ENCODE measurements at places on chromosomes 1 and 21. TPM values are rescaled to one million over a fixed set of nuclear protein-coding genes. Genes with fewer than 3 reads are reported as not detected.

DNA sequence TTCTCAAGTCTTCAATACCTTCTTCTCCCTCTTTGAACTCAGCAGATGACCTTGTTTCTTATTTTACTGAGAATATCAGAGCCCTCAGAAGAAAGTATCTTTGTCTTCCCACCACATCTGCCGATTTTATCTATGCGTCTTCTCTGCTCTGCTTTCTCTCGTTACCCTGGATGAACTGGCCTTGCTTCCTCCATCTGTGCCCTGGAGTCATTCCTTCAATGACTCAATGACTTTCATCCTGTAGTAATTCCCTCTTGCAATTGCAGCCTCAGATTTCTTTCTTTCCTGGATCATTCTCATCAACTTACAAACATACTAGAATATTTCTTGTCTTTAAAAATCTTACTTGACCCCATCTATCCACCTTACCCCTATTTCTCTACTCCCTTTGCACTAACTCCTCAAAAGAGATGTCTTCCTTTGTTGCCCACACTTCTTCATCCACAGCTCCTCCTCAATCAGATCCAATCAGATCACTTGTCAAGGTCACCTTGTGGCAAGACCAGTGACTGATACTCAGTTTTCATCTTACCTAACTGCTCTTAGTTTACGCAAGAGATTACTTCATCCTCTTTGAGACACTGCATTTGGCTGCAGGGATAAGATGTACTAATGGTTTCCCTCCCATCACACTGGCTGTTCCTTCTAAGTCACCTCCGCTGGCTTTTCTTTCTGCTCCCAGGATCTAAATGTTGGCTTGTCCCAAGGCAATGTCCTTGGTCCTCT is 8.2 kb upstream of the TGFBR3 start:
- peak; percentile 70 for DNase-seq

The TRNP1 gene
- total RNA-seq: 13.2 TPM

- no peak for DNase-seq
Measured at GRCh38 chr1:26318338-26319064, 743 bp downstream of the CD52 start.

The RASSF5 gene
- 0.86 TPM for total RNA-seq

The LIX1L gene
- total RNA-seq: 40.2 TPM

DNA sequence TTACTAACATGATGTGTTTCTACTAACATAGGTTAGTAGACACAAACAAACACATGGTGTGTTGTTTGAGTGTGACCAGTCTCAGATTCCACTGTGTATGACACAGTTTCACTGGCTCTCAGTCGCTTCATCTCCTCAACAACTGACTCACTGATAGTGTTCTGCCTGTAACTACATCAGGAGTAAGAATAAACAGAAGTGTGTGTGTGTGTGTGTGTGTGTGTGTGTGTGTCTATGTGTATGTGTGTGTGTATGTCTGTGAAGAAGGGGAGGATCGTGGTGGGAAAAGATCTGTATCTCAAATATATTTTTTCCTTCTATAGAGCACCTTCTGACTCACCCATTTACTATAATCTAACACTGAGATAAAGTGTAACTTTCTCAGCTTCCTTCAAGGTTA is 391.0 kb downstream of the PTPRC start:
- peak; percentile 8 for DNase-seq

DNA sequence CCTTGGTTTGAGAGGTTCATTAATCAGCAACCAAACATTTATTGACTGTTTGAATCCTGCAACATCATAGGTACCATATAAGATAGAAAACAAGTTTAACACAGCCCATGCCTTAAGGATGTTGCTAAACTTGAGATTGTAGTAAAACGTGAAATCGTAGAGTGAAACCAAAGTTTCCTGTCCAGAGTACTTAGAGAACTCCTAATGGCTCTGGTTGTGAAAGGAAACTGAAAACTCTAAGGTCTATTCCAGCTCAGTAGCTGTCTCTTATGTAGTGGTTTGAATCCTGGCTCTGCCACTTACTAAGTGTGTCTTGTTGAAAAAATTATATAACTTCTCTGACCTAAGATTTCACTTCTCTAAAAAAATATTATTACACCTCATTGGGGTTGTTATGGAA is 310.9 kb downstream of the NTNG1 start:
- DNase-seq: no peak

The GPR25 gene
- total RNA-seq: not detected

DNA sequence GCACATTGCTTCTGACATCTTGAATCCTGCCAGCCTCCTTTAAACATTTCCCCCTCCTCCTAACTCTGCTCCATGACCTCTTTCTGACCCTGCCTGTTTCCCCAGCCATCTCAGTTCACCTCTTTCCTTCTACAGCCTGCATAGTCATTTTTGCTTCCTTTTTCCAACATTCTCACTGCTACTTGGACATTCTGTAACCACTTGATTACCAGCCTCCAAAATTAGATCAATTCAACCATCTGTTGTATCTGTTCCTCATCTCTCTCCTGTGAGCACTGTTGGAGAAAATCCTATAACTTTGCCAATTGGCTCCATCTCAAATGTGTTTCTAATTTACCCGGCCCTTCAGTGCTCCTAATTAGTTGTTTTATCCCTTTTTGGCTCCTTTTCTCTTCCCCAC is 27.5 kb upstream of the GPR88 start:
- DNase-seq: no peak

- DNase-seq: no peak
Measured at GRCh38 chr1:14836426-14837140, 238.1 kb downstream of the KAZN start.

- no peak for DNase-seq
Measured at GRCh38 chr1:162704673-162705424, 72.6 kb downstream of the DDR2 start.

GRCh38 chr1:10973552-10973951 is 38.9 kb upstream of the TARDBP start:
- peak; percentile 60 for DNase-seq

The LAMC2 gene
- 27.6 TPM for total RNA-seq

GRCh38 chr1:160129046-160129445 is 13.5 kb downstream of the ATP1A2 start:
- no peak for DNase-seq

- DNase-seq: no peak
Measured at GRCh38 chr1:3126756-3127678, 58.0 kb downstream of the PRDM16 start.

DNA sequence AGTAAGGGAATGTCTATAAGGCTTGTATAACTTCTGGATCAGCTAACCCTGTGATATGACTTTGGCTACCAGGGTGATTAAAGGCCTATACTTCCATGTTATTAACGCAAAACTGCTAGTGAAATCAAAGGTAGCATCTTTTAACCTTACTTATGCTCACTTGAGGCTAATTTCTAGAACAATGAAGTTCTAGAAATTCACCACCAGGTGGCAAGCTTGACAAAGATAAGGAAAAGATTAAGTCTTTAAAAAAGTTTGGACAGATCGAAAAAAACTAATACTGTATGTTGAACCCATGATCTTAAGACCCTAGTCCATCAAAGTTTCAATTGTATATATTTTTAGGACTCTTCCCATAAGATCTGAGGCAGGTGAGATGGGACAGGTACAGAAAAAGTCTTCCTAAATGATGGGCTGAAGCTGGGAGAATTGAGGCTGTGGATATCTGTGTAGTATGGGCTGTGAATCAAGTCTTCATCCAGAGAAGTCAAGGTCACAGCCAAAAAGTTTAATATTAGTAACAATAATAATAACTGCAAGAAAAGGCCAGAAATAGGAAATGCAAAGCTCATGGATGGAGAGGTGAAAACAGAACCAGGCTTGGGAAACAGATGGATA is 18.8 kb downstream of the KYAT3 start:
- peak; percentile 58 for DNase-seq

DNA sequence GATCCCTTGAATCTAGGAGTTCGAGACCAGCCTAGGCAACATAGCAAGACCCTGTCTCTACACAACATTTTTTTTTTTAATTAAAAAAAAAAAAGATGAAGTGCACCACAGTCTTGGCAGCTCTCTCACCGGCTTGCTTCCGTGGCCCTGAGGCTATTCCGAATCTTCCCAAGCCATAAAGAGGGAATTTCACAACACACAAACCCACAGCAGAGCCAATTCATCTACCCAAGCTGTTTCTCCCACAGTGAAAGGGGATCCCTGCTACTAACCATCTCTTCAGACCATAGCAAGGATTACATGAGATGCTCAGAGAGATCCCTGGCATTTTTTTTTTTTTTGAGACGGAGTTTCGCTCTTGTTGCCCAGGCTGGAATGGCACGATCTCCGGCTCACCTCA is 8.3 kb upstream of the CHD5 start:
- DNase-seq: peak; percentile 42

DNA sequence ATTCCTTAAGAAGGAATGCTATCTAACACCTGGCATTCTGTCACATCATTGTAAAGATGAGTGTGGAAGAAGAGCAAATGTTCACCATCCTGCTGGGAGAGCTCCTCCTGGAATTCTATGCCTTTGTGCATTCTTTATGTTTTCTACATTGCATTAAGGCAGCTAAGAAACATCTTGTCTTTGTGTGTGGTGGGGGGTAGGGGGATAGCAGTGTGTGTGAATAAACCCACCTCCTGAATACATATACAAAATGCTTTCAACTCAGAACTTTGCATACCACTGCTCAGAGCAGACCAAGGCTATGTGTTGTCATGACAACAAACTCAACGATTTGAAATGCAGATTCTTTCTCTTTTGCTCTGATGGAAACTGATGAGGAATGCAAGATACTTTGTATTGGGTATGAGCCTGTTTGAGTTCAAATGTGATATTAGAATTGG is 193.6 kb upstream of the KAZN start:
- no peak for DNase-seq

The TRIM46 gene
- 6.5 TPM for total RNA-seq

DNA sequence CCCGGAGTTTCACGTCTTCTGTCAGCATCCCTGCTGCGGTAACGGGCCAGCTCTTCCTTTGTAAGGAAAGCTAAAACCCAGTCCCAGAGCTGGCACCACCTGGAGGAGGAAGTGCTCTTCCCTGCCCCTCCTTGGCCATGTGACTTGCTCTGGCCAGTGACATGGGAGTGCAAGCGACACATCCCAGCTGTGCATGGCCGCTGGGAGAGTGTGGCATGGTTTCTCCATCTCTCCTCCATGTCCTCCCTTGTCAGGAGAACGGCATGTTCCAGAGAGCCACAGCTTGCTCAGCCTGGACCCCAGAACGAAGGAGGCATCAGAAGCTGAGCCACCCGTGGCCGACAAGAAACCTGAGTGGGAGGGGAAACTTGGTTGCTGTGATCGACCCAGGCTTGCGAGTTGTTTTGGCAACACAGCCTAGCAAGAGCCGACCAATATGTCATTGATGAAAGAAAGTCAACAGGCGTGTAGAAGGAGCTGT is 2.7 kb upstream of the PRXL2B start:
- DNase-seq: peak; percentile 18

The ATP6V1G3 gene
- total RNA-seq: 0.43 TPM

The MYBPH gene
- total RNA-seq: 0.43 TPM

The NLRP3 gene
- total RNA-seq: 0.97 TPM

The KRTAP13-2 gene
- not detected for total RNA-seq

DNA sequence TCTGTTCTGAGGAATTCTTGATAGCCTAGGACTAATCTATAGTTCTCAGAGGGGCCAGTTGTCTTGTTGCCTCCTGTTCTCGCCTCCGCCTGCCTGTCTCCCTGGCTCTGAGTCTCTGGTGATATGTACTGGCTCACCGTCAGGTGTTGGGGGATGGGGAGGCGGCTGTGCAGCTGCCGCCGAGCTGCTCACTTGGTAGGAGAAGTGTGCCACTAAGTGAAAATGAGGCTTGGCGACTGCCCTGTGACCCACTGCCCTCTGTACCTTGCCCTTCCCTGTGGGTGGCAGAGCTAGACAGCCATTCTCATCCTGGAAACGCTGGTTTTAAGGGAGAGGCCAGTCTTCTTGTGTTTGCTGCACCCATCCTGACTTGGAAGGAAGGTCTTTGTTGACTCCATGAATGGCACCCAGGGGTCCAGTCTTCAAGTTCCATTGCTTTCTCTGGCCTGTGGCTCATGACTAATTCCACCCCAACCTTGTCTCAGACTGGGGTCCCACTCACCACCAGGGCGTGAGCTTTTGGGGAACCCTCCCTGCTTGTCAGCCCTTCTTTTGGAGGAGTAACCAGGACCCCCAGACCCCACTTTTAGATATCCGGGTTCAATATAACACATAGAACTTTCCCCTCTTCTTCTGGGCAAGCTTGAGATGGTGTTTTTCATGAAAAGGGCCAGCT is 120.6 kb downstream of the CACNA1E start:
- DNase-seq: no peak

GRCh38 chr1:197620714-197621163 is 154.5 kb downstream of the DENND1B start:
- DNase-seq: no peak

DNA sequence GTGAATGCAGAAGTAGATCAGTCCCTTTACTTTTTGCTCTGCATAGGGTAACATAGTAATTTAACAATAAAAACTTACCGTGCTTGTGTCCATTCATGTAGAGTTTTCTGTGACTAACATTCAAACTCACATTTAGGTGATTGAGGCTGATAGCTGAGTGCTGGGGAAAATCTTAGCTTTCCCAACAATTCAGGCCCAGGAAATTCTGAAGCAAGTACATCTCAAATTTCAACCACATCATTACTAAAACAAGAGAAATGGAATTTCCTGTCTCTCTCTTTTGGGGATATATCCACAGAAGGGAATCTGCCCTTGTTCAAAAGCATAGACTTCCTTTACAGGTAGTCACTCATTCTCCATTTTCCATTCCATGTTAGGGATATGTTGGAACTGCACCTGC is 33.1 kb upstream of the C1orf146 start:
- peak; percentile 53 for DNase-seq

The NPHS2 gene
- total RNA-seq: not detected

GRCh38 chr1:214068979-214069378 is 81.2 kb downstream of the PROX1 start:
- no peak for DNase-seq

DNA sequence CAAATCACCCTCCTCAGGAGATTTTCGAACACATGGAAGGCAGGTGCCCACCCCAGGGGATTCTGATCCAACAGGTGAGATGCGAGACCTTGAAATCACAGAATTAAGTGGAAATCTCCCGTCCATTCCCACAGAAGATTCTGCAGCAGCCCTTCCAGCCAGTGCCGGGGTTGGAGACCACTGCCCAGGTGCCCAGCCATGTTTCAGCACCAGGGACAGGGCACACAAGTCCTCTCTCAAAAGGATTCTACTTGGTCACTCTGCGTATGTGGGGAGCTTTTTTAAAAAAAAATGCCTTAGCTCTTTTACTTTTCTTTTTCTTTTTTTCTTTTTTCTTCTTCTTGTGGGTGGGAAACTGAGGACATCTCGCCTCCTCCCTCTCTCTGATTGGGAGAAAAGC is 80.7 kb downstream of the VWA5B1 start:
- peak; percentile 7 for DNase-seq

DNA sequence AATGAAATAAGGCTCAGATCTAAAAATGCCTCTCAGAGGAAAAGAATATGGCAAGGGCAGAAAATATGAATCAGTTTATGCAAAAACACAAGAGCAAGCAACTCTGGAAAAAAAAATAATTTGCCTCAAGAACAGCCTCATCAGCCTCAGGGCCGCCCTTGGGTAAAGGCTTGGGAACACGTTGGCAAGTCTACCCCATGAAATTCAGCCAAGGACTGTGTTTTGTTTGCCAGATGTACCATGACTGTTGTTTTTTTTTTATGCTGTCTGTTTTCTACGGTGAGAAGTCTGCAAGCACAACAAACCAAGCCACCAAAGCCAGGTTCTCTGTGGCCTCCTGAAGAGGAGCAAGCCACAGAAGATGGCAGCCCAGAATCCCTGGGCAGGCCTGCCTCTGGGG is 18.0 kb downstream of the HHIPL2 start:
- DNase-seq: no peak

The CDC20 gene
- total RNA-seq: 51.8 TPM
